ENCODE measurements at places on chromosomes 7 and 10.

DNA sequence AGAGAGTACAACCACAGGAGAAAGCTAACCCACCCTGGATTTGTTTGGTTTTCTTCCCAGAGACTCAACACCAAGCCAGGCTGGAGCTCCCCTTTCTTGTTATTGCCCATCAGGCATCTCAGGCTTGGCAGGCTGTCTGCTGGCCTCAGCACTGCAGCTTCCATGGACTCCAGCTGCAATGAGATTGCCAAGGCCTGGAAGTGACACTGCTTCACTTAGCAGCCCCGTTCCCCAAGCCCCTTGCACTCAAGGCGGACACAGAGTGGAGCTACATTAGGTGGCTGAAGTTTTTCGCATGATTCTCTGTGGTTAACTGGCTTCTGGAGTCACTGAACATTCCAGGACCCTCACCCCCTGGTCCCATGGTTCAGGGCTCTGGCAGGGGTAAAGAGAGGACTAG, 163.1 kb upstream of the GDF10 start:
- DNase-seq = no peak

- no peak for DNase-seq
These were observed 253.2 kb downstream of the POLR1F start for GRCh38 chr7:19455623-19456022.

GRCh38 chr7:99419323-99420021, 10.7 kb downstream of the BUD31 start:
- no peak for DNase-seq

- no peak for DNase-seq
These were observed 58.7 kb downstream of the ITGA8 start for GRCh38 chr10:15660990-15661389.

DNA sequence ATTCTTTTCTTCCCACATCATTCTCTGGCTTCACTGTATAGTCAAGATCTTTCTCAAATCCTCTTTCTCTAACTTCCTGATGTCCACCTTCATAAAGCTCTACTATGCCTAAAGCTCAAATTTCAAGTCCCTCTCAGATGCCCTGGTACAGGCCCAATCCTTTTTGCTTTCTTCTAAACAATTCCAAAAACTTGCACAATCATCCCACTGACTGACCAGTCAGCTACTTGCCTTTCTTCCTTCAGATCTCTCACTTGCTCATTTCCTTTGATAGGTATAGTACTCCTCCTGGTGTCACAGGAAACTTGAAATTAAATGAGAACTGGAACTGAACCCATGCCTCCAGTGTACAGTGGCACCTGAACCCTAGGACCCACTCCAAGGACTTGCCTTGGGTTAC, 18.2 kb downstream of the SEC31B start:
- DNase-seq = no peak

GRCh38 chr7:30510124-30511075, 5.8 kb upstream of the GGCT start:
- no peak for DNase-seq

- DNase-seq = no peak
These were observed 240.9 kb downstream of the THSD7A start for GRCh38 chr7:11591055-11591633.

DNA sequence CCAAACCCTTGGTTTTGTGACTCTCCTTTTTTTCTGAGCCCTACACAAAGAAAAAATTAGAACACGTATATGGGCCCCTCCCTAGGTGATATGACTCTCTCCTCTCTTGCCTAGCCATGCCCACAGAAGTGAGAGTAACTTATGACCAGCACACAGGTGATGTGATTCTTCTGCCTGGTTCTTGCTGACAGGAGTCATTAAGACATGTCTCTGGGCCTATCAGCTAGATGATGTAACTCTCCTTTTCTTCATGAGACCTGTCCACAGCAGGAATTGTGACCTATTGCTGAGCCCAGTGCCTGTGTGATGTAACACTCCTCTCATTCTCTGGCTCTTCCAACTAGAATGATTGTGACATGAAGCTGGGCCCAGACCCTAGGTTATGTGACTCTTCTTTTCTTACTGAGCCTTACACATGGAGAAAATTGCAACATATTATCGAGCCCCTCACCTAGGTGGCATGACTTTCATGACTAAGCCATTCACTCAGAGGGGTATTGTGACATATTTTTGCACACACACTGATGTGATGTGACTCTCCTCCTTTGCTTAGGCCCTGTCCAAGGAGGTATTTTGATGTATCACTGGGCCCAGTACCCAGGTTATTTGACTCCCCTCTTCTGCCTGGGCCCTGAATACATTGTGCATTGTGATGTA, 31.4 kb upstream of the ZNF107 start:
- DNase-seq = no peak

- DNase-seq = no peak
These were observed 62.1 kb upstream of the TCF7L2 start for GRCh38 chr10:112887968-112888367.

GRCh38 chr7:25002786-25003185, 22.8 kb upstream of the OSBPL3 start:
- no peak for DNase-seq

DNA sequence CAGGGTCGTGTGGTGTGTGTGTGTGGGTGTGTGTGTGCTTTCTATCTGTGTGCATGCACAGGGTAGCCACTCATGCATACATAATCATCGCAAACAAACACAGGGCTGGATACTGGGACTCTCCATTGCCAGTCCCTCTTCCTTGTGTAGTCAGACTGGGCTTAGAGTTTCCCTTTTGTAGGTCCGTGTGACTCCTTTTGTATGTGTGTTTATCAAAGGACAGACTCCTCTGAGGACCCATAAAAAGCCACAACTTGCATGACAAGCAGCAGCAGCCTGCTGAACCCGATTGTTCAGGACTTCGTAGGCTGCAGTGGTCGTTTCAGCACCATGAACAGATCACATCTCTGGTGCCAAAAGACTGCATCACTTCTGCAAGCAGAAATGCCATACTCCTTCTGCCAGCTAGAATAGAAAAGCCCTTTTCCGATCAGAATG, 895 bp downstream of the VSTM2A start:
- peak; percentile 16 for DNase-seq

- no peak for DNase-seq
These were observed 42.3 kb downstream of the HIP1 start for GRCh38 chr7:75696263-75697037.

DNA sequence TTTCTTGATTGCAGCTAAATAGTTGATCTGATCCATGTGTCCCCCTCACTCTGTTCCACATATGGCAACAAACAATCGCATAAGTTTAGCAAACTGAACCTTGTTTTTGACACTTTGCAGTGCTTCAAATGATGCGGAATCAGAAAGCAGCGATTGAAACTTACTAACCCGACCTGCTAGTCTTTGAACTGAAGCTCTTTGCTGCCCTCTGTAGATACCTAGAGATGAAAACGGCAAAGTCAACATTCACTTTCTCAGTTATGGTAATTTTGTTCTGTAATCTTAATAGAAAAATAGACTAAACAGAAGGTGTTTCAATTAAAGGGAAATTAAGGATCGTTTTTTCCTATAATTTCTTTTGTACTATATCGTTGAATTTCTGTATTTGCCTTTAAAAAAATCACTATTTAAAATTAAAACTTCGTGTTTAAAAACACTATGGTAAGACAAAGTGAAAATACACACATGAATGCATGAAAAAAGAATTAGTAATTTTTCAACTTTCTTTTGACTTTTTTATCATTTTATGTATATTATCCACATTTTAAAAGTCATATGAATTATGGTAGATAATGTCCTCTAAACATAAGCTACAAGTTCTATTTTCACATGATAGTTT, 276.5 kb downstream of the MAGI2 start:
- DNase-seq = peak; percentile 79
